T-helper 17 cell (primary cell): ENCODE measurements at places on chromosomes 2 and 18. TPM values are rescaled to one million over a fixed set of nuclear protein-coding genes. Genes with fewer than 3 reads are reported as not detected.

DNA sequence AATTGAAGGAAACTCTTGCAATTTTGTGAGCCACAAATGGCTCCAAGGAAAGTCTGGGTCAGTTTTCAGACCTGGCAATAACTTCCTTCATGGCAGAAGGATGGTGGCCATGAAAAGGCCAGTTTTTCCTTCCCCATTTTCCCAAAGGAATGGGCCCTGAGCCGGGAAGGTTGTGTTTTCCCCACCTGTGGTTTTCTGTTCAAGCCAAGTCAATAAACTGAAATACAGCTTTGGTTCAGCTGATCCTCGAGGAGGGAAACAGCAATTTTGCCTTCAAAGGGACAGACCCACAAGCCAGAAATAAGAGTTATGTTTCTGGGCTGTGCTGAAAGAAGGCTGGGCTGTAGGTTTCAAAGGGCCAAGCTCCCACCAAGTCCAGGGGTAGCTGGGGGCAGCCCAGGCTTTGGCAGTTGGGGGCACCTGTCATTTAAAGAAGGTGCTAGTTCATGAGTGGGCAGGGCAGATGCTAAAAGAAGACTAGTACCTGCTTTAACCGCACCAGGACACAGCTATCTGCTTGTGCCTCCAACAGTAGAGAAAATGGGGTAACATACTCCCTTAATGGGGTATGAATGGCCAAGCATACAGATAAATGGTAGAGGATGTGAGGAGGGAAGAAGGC lies 97.0 kb downstream of the TTC32 start:
- DNase-seq: no peak

DNA sequence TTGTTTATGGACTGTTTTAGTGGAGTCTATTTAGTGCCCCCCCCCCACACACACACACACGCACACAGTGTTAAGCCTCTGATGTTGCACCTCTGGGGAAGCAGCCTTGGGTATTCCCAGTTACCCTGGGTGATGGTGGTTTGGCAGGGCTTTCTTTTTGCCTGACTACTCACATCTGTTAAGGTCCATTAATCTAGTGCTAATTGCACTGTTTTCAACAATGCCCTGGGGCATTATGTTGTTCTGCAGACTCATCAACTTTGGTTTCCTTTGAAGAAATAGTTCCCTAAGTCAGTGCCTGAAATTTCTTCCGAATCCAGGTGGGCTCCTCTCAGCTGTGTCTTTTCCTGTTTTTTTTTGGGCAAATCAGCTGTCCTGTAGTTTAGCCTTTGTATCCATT lies 34.7 kb downstream of the SPOPL start:
- no peak for DNase-seq

GRCh38 chr18:44979748-44980147 lies 299.1 kb downstream of the SETBP1 start:
- DNase-seq: no peak

GRCh38 chr2:78077633-78078032 lies 555.5 kb upstream of the LRRTM4 start:
- no peak for DNase-seq

GRCh38 chr2:217047209-217047608 lies 187.3 kb upstream of the TNP1 start:
- no peak for DNase-seq

DNA sequence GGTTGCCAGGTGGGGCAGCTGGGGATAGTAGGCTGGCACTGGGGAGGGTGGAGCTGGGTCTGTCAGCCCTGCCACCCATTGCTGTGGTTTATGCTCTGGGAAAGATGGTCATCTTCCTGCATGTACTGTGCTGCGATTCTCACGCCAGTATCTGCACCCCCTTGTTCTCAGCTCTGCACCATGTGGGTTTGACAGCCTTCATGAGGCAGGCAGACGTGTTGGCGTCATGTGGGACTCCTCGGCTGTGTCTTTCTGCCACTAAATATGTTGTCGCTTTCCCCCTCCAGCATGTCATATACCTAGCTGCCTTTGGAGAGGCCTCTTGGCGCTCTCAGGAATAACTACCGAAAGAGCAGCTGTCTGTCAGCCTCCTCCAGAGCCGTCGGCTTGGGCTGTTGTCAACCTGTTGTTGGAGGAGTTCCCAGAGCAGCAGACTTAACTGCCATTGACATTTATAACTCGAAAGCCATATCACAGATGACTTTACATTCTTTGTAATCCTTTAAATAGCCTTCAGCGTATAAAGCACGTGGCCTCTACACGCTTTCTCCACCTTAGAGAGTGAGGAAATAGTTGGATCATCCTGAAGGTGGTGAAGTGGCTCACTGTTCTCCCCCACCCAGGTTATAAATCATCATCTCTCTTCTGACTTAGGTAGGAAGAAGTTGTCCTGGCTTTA lies 80.4 kb upstream of the MGAT5 start:
- DNase-seq: no peak

DNA sequence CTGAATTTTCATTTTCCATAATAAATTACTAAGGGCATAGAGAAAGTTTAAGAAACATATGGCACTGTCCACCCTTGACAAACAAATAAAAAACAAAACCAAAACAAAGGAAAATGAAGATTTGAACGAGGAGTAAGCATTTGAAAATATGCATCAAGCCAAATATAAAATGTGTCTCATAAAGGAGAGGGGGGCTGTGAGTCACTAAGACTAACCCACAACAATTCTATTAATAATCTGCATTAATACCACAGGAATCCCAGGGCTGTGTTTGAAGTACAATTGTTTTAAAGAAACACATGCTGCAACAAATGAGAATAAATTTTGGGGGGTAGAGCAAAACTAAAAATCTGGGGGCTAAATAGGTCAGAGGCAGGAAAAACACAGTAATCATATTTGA lies 53.8 kb upstream of the STK17B start:
- no peak for DNase-seq

- DNase-seq: no peak
Measured at GRCh38 chr2:231717281-231718171, 9.2 kb downstream of the PTMA start.

- no peak for DNase-seq
Measured at GRCh38 chr2:62741127-62741526, 35.6 kb downstream of the EHBP1 start.

DNA sequence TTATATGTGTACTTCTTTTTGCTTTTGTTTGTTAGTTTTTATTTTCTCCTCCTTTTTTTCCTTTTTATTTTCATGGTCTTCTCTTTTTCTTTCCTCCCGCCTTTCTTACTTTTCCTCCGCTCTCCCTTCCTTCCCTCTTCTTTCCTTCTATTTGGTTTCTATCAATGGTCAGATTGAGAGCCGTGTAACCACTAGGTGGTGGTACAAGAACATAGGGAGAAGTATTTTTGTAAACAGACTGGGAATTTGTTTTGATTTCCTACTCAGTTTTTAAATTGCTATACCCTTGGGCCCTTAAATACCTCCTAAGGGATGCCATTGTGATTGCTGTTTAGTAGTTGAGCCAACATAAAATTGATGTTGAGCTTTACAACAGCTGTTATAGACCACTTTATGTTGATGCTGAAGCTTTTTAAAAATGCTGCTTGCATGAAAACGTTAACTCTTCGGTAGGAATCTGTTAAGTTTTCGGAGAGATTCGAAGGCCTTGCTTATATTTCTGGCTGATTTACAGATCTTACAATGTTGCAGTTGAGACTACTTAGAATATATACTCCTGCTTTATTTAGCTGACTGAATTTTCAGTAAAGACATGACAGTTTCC lies 124.2 kb downstream of the UBE2E3 start:
- no peak for DNase-seq

GRCh38 chr18:33440060-33441043 lies at the start of gene CCDC178:
Gene CCDC178 (minus strand): TSS chr18:33440721. CDS start chr18:33412088, 28,633 bp downstream.
- no peak for DNase-seq

DNA sequence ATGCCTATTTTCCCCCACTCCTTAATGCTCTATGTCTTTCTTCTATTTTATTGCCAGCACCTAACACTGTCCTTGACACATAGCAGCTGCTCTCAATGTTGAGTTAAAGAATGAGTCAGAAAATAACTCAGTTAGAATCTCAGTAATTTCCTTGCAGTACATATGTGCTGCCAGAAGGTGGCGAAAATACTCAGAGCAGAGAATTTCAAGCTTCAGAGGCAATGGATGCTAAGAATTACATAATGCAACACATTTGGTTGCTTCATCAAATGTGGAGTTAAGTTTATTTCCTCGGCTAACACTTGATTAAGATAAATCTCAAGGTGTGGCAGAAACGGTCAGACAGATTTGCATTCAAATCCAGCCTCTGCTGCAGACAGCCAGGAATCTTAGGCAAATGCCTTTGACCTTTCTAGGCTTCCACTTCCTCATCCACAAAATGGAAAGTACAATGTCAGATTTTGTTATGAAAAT lies 105.6 kb downstream of the VSNL1 start:
- DNase-seq: peak; percentile 24

GRCh38 chr2:218296200-218296599 lies 3.9 kb upstream of the TMBIM1 start:
- no peak for DNase-seq

DNA sequence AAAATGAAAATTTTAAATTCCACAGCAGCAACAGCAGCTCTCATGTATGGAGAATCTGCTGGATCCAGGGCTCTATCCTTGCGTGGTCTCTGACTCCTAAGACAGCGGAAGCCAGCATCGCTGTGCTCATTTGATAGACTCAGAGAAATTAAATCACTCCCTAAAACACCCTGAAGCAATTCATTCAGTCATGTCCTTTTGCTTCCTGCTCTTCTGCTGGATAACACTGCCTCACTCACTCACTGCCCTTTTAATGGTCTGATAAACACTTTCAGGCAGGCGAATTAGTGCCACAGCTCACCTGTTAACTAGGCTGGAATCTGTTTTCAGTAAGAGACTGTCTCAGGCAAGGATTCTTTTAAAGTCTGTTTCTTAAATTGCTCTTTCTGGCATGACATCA lies 10.0 kb downstream of the WIPF1 start:
- DNase-seq: no peak

DNA sequence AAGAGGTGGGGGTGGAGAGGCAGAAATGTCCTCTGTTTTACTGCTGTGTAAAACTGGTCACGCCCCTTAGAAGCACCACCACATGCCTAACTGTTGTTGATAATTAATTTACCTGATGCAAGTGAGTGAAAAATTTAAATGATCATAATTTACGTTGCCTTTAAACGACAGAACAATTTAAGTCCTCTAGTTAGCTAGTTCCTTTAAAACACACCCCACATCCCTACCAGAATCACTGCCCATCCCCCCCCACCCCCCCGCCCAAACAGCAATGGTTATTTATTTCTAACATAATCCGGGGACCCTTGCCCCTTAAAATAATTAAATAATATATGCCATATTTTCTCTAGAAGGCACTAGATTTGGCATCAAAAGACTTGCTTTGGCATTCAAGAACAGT lies 633 bp upstream of the PPIG start:
- no peak for DNase-seq

- no peak for DNase-seq
Measured at GRCh38 chr2:85999061-85999831, 106.4 kb downstream of the POLR1A start.

GRCh38 chr2:205696927-205697441 lies 14.7 kb downstream of the NRP2 start:
- DNase-seq: no peak

- DNase-seq: no peak
Measured at GRCh38 chr2:49226360-49226759, 72.0 kb upstream of the FSHR start.

- DNase-seq: no peak
Measured at GRCh38 chr2:12607971-12608370, 108.8 kb upstream of the TRIB2 start.

- DNase-seq: no peak
Measured at GRCh38 chr2:70007151-70007550, 45.7 kb upstream of the ASPRV1 start.

GRCh38 chr2:100188326-100188725 lies 45.9 kb upstream of the AFF3 start:
- DNase-seq: no peak

TRIM43 gene
- not detected for total RNA-seq

RGPD6 gene
- 173 TPM for total RNA-seq

SOX11 gene
- not detected for total RNA-seq

ASTL gene
- 4.2 TPM for total RNA-seq

ANKRD44 gene
- total RNA-seq: 232 TPM

PCARE gene
- not detected for total RNA-seq
